Stimulated activated CD8-positive, alpha-beta memory T cell treated with anti-CD3 and anti-CD28 coated beads, Interleukin-15, amount 100 ng/mL, for 4 hours (primary cell): ENCODE measurements at places on chromosomes 16 and 17.
A peak's percentile ranks its signal among the peaks of the same experiment; 100 is the strongest.

DNA sequence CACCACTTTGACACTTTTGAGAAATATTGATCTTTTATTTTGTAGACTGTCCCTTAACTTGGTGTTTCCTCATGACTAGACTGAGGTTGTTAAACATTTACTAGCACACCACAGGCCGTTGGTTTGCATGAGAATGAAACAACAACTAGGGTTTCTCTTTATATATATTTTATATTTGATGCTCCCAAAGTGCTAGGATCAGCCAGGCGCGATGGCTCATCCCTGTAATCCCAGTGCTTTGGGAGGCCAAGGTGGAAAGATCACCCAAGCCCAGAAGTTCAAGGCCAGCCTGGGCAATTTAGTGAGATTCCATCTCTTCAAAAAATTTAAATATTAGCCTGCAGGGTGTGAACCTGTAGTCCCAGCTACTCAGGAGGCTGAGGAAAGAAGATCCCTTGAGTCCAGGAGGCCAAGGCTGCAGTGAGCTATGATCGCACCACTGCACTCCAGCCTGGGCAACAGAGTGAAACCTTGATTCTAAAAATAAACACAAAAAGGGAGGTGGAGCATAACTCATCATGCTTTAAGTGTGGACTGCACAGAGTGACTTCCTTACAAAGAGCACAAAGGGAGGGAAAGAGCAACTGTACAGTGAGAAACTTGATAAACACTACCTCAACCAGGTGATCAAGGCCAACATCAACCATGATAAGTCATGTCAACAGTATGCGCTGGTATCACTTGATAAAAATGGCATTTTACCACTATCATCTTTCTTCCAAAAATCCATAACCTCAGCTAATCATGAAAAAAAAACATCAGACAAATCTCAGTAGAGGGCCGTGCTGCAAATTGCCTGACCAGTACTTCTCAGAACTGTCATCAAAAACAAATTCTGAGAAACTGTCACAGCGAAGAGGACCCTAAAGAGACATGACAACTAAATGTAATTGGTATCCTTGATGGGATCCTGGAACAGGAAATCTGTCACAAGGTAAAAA, 72.8 kb upstream of the ATF7IP2 start:
- DNase-seq, result no peak

DNA sequence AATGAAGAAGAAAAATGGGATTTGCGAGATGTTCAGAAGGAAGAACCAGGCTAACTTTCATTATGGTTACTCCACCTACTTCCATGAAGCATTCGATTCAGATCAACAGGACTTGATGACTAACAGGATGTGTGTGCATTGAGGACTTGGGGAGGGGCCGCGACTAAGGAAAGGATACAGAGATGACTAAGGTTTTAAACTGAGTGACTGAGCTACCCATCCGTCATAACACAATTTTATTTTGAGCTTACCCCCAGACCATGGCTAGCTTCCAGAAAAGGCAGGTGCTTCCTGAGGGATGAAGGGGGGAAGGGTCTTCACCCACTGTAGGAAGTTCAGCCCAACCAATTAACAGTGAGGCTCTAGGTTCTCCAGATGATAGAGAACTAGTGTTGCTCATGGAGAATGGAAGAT, 2.5 kb upstream of the CDYL2 start:
- no peak for DNase-seq

- no peak for DNase-seq
Observed at GRCh38 chr16:88616320-88616719, 22.1 kb upstream of the IL17C start.

DNA sequence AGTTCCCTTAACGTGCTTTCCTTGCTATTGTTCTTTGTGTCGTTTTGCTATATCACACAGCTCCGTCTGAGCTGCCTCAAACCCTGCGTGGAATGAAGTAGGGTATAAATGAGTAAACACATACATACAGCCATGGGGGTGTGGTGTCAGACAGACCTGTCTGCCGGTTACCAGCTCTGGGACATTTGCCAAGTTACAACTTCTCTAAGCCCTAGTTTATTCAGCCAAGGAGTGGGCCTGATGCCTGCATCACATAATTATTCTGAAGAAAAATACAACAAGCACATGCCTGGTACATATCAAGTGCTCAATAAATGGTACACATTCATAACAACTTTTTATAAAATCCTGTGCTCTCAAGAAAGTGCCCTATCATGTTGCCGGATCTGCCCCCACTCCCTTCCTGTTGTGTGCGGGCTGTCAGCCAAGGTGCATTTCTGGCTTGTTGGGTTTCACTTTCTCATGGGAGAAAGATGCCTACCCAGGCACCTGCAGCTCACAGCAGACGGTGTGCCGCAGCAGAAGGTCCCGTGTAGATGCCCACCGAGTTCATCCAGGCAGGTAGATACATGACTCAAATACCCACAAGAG, 30.5 kb downstream of the SMPD3 start:
- peak; percentile 54 for DNase-seq

DNA sequence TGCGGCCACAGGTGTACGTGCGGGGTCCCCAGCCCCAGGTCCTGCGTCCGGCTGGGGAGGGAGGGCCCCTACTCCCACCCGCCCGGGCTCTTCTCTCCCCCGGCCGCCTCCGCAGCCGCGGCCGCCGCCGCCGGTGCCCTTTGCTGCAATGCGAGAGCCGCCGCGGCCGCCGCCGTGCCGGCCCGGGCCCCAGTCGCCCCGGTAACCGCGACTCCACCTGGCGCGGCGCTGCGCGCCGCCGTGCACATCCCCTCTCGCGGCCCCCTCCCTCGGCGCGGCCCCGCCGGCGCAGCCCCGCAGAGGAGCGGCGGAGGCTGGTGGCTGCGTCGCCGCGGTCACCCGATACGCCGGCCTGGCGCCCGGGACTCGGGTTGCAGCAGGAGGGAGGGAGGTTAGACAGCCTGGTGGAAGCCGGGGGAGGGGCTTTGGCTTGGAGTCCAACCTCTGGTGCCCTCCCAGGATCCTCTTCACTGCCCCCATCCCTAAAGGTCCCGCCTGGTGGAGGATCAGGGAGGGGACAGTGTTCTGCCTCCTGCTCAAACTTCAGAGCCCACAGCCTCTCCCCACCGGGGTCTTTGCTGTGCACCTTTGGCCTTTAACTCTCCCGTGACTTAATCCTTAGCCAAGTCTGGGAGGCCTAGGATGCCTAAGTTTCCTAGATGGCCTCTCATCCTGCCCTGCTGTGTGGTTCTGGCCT, 32.9 kb downstream of the SRCIN1 start:
- no peak for DNase-seq

GRCh38 chr17:80374732-80375585, 40.0 kb upstream of the ENDOV start:
- no peak for DNase-seq

DNA sequence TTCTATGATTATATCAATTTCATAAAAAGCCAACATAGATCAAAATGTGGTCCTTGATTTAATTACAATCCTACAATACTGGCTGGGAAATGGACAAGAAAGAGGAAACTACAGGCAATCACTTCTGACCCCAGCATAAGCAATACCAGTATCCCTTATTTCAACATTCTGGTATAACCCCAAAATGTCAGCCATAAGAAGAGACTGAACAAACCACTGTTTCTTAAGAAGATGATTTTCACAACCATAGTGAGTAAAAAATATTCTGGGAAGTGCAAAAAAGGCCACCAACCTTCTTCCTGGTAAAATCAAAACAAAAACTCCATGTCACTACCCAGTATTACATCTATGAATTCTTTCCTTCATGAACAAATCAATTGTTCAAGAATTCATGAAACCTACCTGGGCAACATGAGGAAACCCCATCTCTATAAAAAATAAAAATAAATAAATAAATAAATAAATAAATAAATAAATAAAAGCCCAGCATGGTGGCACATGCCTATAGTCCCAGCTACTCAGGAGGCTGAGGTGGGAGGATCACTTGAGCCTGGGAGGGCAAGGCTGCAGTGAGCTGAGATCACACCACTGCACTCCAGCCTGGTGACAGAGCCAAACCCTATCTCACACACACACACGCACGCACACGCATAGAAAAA, 7.5 kb downstream of the N4BP1 start:
- DNase-seq, result no peak

- DNase-seq, result no peak
Observed at GRCh38 chr16:70556063-70556462, 32.4 kb downstream of the SF3B3 start.

DNA sequence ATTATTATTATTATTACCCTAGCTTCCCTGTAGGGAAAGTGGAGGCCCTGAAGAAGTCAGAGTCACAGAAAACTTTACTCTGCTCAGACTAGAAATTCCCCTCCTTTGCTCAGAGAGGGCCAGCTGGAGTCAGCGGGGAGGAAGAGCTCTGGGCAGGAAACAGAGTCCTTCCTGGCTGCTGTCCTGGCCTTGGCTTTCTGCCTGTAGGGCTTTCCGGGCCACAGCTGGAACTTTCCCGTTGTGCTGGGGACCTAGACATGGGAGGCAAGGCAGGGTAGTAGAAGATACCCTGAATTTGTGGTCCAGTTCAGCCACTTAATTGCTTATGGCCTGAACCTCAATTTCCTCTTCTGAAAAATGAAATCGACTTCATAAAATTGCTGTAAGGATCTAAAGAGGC, 14.0 kb upstream of the CCL2 start:
- DNase-seq, result no peak

DNA sequence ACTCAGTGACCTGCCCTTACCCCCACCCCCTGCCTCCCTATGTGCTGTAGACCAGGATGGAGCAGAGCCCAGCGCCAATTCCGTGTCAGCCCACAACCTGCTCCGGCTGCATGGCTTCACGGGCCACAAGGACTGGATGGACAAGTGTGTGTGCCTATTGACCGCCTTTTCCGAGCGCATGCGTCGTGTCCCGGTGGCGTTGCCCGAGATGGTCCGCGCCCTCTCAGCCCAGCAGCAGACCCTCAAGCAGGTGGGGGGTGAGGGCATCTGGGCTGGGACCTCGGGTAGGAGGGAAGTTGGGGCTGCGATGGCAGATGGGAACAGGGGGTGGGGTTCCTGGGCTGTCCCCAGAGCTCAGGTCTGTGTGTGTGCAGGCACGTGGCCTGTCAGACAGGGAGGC, 6.3 kb upstream of the CACNA1G start:
- DNase-seq, result no peak

DNA sequence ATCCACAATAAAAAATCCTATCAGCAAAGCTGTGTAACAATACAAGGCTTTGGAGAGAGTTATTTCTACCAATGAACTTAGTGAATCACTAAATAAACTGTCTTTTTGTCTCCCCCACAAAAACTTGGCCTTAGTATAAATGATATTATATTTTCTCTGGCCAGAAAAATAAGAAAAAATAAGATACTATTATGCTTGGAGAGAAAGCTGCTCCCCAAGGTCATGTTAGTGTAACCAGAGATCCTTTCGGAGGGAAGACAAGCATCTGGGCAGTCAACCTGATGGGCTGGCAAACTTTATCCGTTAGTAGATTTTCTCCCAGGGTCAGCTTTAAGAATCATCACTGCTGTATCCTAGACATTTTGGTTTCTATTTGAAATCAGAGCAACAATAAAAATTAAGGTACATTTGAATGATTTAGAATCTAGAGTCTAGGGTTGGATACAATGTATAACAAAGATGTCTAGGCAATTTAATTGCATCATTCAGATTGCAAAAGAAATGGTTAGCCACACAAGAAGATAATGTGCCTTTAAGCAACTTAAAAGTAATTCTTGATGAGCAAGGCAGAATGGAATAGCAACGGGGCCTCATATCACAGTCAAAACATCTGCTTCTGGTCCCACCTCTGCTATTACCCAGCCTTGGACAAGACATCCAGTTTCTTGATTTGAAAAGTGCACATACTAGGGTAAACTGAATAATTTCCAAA, 280.4 kb downstream of the SLC39A11 start:
- no peak for DNase-seq

- no peak for DNase-seq
Observed at GRCh38 chr17:61996916-61997605, 68.0 kb downstream of the MED13 start.

DNA sequence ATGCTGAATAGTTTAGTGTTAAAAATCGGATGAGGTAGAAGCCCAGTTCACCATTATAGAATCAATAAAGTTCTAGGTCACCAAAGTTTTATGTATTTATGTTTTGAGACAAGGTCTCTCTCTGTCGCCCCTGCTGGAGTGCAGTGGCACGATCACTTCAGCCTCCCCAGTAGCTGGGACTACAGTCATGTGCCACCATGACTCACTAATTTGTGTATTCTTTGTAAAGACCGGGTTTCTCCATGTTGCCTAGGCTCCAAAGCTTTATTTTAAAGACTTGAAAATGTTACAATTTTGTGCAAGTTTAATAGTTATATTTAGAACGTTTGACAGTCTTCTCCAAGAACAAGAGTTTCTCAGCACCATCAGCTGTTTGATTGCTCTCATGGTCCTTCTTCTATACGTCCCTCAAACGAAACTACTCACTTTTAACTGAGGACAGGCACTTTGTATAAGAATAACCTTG, 32.1 kb downstream of the NDE1 start:
- no peak for DNase-seq

GRCh38 chr17:37737971-37738370, 6.9 kb downstream of the HNF1B start:
- DNase-seq, result no peak

- DNase-seq, result no peak
Observed at GRCh38 chr16:10141671-10142070, 40.6 kb downstream of the GRIN2A start.

DNA sequence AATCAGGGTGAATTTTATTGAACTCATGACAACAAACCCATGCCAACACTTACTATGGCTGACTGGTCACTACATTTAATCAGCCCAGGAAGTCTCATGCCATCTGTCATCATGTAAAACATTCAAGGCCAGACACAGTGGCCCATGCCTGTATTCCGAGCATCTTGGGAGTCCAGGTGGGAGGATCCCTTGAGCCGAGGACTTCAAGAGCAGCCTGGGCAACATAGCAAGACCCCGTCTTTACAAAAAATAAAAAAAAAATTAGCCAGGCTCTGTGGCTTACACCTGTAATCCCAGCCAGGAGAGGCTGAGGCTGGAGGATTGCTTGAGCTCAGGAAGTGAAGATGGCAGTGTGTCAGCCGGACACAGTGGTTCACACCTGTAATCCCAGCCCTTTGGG, 4.9 kb upstream of the MED1 start:
- DNase-seq, result no peak

DNA sequence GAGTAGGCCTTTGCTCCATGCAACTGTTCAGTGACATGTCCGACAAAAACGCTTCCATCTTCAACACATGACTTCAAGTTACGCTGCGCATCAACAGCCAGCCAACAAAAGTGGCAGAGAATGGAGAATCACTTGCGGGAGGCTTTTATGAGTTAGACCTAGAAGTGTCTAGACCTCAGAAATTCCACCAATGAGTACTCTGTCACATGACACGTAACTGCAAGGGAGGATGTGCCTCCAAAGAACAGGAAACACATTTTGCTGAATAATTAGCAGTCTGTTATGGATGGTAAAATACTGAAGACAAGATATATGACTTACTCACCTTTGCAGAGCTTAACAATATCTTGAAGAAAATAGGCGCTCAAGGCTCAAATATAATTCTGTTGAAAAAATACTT, 62.1 kb downstream of the MYO1D start:
- no peak for DNase-seq
